ENCODE measurements at places on chromosomes 11 and 22. TPM values are rescaled to one million over a fixed set of nuclear protein-coding genes. Genes with fewer than 3 reads are reported as not detected.

The ABTB2 gene
- 2.3 TPM for total RNA-seq

The IL10RA gene
- not detected for total RNA-seq

The TEX12 gene
- total RNA-seq, result not detected

The FAM227A gene
- total RNA-seq, result 0.90 TPM

The OR5B21 gene
- not detected for total RNA-seq

The SMTNL1 gene
- not detected for total RNA-seq

The DEPDC7 gene
- total RNA-seq, result 1.3 TPM

The LDHA gene
- total RNA-seq, result 2,018 TPM
